Kidney tubule cell (primary cell): ENCODE measurements at places on chromosomes 7 and 10.

GRCh38 chr10:69847883-69848282, 46.2 kb downstream of the COL13A1 start:
- no peak for DNase-seq

DNA sequence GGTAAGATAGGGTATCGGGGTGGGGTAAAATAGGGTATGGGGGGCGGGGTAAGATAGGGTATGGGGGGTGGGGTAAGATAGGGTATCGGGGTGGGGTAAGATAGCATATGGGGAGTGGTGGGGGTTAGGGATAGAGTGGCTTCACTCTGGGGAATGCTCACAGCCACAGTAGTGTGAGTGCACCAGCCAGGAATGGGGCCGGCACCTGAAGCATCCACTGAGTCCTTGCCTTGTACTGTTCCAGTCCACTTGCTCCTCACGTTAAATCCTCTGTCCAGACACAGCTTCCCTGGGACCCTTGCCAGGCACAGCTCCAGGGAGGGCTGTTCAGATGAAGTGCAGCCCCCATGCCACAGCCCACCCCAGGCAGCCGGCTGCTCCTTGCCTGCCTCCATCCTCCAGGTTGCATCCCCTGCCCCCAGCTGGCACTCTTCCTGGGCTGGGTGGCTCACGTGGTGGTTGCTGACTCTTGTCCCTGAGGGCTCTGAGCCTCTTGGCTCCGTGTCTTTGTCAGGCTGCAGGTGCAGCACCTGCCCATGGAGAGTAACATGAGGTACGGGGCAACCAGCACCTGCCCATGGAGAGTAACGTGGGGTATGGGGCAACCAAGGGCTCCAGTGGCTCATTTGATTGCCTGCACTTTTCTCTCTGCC, 268.4 kb downstream of the TCERG1L start:
- DNase-seq = no peak

- peak; percentile 90 for DNase-seq
These were observed 1064.6 kb upstream of the LRRTM3 start for GRCh38 chr10:65861249-65861648.

GRCh38 chr7:141198194-141198958, 124.5 kb downstream of the TMEM178B start:
- DNase-seq = peak; percentile 52

DNA sequence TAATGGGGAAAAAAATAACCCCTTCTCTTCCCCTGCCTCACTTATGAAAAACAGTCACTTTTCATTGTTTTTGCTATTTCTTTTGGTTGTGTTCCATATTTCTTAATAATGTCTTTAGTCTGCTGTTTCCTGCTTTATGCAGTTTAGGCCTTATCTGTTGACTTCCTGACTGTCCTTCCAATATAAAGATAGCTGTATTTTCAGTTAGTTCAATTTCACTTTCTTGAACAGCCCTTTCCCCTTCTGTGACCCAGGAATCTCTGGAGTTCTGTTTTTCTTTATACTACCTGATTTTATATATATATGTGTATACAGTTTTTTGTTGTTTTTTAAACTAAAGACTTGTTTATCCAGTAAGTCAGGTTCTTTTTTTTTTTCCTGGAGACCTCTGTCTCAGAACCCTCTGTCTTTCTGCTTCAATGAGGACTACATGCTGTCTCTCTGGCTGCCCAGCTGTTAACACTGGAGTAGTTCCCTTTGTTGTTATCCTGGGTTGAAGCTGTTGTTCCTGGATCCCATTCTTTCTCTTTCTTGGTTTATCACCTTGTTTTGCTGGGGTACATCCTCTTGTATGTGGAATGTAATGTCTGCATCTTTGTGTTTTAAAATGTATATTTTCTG, 87.2 kb downstream of the GSDME start:
- DNase-seq = no peak

GRCh38 chr7:157208571-157209413, 70.1 kb downstream of the UBE3C start:
- no peak for DNase-seq

DNA sequence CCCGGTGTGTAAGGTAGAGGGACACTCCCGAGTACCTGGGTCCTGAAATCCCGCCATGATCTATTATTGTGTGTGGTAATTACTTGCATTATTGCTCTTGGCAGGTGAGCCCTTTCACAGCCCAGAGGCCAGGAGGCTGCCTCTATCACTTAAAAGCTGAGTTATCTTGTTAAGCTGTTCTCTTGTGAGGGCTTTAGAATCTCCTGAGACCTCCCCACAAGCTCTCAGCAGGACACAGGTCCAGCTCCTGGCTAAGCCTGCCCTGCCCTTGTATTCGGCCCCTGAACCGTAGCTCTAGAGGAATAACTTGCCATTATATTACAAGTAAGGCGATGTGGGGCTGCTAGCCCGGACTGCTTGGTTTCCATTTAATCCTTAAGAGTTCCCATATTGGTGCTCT, 13.9 kb downstream of the SND1 start:
- DNase-seq = no peak

- DNase-seq = peak; percentile 55
These were observed 9.0 kb upstream of the ARPC1B start for GRCh38 chr7:99365318-99366141.

GRCh38 chr10:110009736-110010475, 2.1 kb downstream of the ADD3 start:
- DNase-seq = no peak
